ENCODE measurements at places on chromosomes 4 and X.

- no peak for DNase-seq
Measured at GRCh38 chr4:1218634-1219565, 30.0 kb downstream of the CTBP1 start.

DNA sequence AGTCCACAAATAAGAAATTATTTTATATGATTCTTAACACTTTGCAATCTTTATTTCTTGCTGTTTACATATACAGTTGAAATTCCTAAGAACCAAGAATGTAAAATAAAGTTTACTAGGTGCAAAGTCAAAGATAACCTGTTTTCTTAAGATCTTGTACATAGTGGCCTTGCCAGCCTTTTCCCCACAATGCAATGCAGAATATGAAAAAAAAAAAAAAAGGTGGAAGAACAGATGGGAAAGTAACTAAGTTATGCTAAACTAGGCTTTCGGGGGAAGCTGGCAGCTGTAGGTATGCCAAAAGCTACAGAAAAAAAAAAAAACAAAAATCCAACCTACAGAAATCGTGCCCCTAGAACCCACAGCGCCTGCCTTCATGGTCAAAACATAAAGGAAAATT lies 1588.4 kb downstream of the STIM2 start:
- DNase-seq = no peak

- no peak for DNase-seq
Measured at GRCh38 chr4:2574009-2574408, 37.6 kb downstream of the FAM193A start.

- no peak for DNase-seq
Measured at GRCh38 chr4:8907596-8908205, 36.1 kb upstream of the HMX1 start.

- DNase-seq = no peak
Measured at GRCh38 chr4:8442596-8443358, 2.2 kb downstream of the TRMT44 start.

DNA sequence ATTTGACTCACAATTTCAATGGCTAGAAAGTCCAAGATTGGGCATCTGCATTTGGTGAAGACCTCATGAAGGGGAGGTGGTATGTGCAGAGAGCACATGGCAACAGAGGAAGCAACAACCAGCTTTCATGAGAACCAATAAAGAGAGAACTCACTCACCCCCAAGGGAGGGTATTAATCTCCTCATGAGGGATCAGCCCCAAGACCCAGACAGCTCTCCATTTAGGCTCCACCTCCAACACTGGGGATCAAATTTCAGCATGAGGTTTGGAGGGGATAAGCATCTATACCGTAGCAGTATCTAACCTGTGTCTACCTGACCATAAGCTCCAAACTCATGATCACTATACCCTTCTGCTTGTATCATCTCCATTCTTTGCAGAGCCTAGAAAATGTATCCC lies 9.3 kb upstream of the TBC1D19 start:
- DNase-seq = no peak
